Cardiac septum (tissue), 1 donor: ENCODE measurements at places on chromosomes 4 and X. TPM values are rescaled to one million over a fixed set of nuclear protein-coding genes. Genes with fewer than 3 reads are reported as not detected.
A peak's percentile ranks its signal among the peaks of the same experiment; 100 is the strongest.

GRCh38 chr4:171376724-171377123 is 436.5 kb upstream of the GALNTL6 start:
- DNase-seq, result no peak

GRCh38 chrX:153598541-153599191 is at the start of gene CCNQ:
TSS of gene CCNQ (minus strand) at chrX:153599139. CDS start at chrX:153599073, 66 bp downstream.
- DNase-seq, result no peak

DNA sequence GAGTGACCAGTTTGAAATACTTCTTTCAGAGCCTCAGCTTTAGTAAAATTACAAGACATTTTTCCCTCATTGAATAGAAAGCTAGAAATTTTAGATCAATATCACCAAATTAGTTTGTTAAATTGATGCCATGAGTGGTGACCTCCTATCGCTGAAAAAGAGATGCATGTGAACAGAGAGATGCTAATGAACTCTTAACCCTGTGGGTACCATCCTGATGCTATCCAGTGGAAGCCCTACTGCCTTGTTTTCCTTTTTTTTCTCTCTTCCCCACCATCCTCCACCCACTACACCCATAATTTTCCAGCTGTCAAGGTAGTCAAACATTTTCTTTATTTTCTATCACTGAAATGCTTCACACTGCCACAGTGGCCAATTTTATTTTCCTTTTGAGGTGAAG is 61.9 kb downstream of the PPEF1 start:
- DNase-seq, result no peak

DNA sequence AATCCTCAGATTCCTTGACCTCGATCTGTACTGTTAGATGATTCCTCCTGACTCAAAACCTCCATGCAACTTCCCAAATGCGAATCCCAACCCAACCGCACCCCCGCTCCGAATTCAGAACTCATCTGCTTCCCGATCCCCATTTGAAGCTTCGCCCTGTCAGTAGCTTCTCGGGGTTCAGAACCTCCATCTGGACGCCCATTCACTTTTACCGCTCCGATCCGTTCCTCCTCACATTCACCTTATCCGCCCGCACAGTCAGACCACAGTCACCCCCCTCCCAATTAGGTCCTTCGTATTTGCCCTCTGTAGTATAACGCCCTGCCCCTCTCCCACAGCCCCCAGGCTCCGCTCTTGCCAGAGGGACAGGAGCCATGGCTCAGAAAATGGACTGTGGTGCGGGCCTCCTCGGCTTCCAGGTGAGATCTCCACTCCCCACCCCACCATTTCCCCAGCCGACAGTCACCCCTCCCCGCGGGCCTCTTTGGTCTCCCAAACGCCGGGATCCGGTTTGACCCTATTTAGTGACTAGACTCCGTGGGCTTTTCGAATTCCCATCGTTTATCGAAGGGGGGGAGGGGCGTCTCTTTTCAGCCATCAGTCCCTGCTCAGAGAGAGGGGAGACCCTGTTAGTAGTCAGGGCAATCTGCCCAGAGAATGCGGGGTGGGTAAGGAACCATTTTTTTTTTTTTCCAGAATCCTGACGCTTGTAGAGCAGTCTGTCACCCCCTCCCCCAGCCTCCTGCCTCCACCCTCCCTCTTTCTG is 691 bp downstream of the MAGED1 start:
- no peak for DNase-seq

DNA sequence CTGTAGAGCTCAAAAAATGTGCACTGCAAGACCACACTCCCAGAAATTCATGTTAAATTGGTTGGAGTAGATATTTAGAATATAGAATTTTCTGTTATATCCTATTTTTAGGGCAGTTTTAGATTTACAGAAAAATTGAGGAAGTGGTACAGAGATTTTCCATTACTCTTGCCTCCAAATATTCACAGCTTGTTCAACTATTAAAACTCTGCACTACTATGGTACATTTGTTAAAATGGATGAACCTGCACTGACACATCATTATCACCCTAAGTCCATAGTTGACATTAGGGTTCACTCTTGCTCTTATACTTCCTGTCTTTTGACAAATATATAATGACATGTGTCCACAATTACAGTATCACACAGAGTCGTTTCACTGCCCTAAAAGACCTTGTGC is 1724.5 kb downstream of the C4orf33 start:
- DNase-seq, result no peak

GRCh38 chr4:52157641-52158316 is 106.7 kb downstream of the SPATA18 start:
- no peak for DNase-seq

DNA sequence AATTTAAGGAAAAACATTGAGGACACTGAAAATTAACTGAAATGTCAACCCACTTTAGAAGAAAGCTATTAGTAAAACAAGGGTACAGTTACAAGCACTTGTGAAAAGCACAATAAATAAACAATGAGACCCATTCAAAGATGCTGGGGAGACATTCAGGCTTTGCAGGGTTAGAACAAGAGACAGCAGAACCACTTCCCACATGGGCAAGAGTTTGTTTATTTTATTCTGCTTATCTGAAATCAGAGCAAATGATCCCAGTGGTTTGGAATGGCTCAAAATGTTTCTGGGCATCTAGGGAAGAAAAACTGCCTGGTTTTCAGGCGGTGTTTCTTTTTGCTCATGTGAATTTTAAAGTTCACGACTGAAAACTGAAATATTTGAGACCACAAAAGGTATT is 42.4 kb downstream of the PPP3CA start:
- DNase-seq, result no peak

DNA sequence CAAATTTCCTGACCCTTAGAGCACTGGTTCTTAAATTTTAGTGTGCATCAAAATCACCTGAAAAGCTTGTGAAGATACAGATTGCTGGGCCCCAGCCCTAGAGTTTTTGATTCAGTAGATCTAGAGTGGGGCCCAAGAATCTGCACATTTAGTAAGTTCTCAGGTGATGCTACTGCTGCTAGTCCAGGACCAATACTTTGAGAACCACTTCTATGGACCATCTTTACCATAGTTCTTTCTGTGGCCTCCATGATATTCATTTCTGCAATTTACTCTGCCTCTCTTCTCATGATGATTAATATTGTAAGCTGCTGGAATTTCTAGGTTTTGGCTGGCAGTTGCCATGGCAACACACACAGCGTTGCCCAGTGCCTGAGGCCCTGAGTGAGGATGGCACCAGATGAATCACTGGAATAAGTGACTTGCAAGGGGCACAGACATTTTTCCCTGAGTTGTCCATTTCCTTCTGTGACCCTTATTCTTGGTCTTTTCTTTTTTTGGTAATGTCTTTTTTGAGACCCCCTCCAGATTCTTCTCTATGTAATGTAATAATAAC is 83.6 kb downstream of the PPP1R2C start:
- DNase-seq, result no peak

DNA sequence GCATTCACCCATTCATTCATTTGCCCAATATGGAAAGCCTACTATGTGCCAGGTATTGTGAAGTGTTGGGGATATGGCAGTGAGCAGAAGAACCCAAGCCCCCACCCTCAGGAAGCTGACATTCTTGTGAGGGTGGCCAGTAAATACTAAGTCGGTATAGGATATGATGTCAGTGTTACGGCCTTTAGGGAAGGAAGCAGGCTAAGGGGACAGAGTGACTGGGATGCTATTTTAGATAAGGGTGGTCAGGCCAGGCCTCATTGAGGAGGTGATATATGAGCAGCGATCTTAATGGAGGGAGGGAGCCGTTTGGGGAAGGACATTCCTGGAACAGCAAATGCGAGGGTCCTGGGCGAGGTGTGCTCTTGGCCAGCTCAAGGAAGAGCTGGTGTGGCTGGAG is 2.0 kb downstream of the ATP6AP1 start:
- DNase-seq, result no peak

DNA sequence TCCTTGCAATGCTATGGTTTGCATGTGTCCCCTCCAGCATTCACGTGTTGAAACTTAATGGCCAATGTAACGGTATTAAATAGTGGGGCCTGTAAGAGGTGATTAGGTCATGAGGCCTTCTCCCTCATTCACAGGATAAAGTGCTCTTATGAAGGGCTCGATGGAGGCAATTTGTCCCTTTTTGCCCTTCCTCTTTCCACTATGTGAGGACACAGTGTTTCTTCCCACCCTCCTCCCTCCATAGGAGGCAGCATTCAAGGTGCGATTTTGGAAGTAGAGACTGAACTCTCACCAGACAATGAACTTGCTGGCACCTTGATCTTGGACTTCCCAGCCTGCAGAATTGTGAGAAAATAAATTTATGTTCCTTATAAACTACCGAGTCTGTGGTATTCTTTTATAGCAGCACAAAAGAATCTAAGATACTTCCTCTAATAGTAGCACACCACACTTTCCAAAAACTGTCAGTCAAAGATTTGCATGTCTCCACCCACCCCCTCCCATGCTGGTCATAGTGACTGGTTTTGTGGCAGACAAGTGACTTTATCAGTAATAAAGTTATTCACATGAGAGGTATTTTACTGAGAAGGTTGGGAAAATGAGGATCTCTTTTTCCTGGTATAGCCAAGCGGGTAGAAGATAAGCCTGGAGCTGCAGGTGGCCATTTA is 113.5 kb upstream of the TTC29 start:
- DNase-seq, result no peak

GRCh38 chr4:43512253-43512652 is 619.7 kb downstream of the GRXCR1 start:
- no peak for DNase-seq

GRCh38 chrX:34559325-34559724 is 97.8 kb downstream of the TMEM47 start:
- no peak for DNase-seq

DNA sequence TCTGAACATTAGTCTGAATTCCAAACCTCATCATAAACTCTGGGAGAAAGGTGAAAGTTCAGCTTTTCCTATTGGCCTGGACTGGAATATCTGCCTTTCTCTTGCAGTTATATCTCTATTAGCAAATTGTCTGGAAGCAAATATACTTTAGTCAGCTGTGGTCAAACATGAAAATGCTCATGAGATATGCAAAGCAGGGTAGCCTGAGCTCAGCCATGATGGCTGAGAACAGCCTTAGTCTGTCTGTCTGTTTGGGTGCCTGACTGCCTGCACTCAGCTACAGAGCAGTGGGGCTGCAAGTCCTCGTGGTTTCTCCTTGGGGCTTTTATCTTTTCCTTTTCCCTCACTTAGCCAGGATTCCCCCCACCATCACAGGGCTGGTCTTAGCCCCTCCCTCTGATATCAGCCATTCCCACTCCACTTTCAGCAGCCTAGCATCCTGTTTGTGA is 19.5 kb upstream of the PGRMC2 start:
- no peak for DNase-seq

GRCh38 chr4:3285558-3286334 is 7.1 kb upstream of the RGS12 start:
- DNase-seq, result peak; percentile 62

DNA sequence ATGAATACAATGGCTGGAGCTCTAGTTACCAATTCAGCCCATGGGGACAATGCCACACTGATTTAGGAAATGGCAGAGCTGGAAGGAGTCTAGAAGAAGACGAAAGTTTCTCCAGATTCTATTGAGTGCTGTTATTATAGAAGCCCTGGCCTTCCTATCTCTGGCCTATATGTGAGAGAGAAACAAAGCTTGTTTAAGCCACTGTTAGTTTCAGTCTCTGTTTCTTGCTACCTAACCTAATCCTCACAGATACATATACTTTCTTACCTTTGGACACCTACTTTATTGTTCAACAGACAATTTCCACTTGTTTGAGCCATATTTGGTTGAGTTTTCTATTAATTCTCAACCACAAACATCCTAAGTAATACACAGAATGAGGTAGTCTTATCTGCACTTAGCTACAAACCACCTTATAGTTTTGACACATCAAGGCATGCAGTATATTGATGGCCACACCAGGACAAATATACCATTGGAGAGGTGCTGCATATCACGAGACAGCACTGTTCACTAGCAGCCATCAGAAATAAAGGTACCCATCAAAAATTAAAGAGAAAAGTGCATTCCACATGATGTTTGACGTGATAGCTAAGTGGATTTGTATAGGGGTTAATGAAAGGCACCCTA is 190.2 kb downstream of the SMIM20 start:
- DNase-seq, result no peak

GRCh38 chr4:43959976-43960375 is 488.6 kb downstream of the KCTD8 start:
- no peak for DNase-seq

GRCh38 chr4:88830598-88830997 is 133.0 kb upstream of the NAP1L5 start:
- DNase-seq, result no peak

The UPF3B gene
- 2.9 TPM for total RNA-seq

The LPAR4 gene
- total RNA-seq, result 0.40 TPM

The NAA11 gene
- total RNA-seq, result not detected

The GATA1 gene
- not detected for total RNA-seq

The SERTM2 gene
- 0.08 TPM for total RNA-seq

The VSIG1 gene
- not detected for total RNA-seq

The SOX3 gene
- total RNA-seq, result not detected

The PAGE1 gene
- total RNA-seq, result not detected

The KIF4A gene
- total RNA-seq, result 0.38 TPM

The FGF2 gene
- total RNA-seq, result 9.8 TPM

The CLDN22 gene
- total RNA-seq, result not detected

The RIBC1 gene
- total RNA-seq, result 0.81 TPM

The ZMAT1 gene
- 7.5 TPM for total RNA-seq

The ARHGAP6 gene
- total RNA-seq, result 4.8 TPM
